Renal pelvis (tissue), 12 donors: ENCODE measurements at places on chromosomes 5 and 9. TPM values are rescaled to one million over a fixed set of nuclear protein-coding genes. Genes with fewer than 3 reads are reported as not detected.

DNA sequence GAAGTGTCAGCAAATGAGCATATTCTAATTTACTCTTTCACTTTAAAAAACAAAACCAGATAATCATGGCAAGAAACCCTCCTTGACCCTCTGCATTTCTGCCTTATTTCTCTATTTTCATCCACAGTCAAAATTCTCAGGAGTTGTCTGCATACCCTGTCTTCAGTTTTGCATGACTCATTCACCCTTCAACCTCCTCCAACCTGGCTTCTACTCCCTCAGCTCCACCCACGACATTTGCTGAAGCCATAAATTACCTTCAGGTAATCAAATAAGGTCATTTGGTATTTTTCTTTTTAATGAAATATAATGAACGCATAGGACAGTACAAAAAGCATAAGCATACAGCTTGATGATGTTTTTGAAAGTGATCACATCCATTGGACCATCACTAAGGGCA lies 27.8 kb upstream of the SH3GL2 start:
- DNase-seq, result no peak

GRCh38 chr5:59917121-59917520 lies 23.6 kb upstream of the PDE4D start:
- no peak for DNase-seq

Gene GZMA
- polyA plus RNA-seq, result 0.96 TPM

DNA sequence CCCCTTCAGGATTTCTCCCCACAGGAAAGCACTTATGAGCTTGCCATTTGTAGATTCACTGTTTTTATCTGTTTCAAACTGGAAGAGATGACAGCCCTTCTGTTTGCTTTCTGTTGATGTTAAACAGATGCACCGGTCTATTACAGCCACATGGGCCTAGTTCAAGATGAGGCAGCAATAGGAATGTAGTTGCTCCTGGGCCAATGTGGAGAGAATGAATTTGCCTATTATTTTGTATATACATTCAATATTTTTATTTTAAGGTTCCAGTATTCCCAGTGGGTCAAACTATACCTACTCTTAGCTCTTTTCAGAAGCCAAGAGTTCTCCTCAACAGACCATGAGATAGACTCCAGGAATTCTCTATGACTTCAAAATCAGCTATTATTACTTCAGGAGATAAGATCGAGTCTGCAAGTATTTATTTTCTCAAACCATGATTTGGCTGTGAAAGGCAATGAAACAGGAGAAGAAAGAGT lies 461.6 kb downstream of the RASEF start:
- no peak for DNase-seq

- DNase-seq, result no peak
Measured at GRCh38 chr5:170108266-170108785, 2.6 kb downstream of the FOXI1 start.

- DNase-seq, result no peak
Measured at GRCh38 chr9:93955111-93955980, at the start of gene BARX1. TSS of gene BARX1 (minus strand) at chr9:93955355. CDS start at chr9:93955146, 209 bp downstream.

- DNase-seq, result no peak
Measured at GRCh38 chr9:95090871-95091577, 226.5 kb downstream of the FANCC start.

Gene CREBRF
- polyA plus RNA-seq, result 25.4 TPM

Gene MEGF9
- polyA plus RNA-seq, result 17.9 TPM

Gene PALM2AKAP2
- polyA plus RNA-seq, result 11.3 TPM

Gene CDHR2
- 26.0 TPM for polyA plus RNA-seq

GRCh38 chr9:83754383-83754977 lies 46.7 kb upstream of the UBQLN1 start:
- DNase-seq, result no peak

- DNase-seq, result no peak
Measured at GRCh38 chr9:95592931-95593330, 76.2 kb upstream of the PTCH1 start.

Gene GLDC
- 19.8 TPM for polyA plus RNA-seq

DNA sequence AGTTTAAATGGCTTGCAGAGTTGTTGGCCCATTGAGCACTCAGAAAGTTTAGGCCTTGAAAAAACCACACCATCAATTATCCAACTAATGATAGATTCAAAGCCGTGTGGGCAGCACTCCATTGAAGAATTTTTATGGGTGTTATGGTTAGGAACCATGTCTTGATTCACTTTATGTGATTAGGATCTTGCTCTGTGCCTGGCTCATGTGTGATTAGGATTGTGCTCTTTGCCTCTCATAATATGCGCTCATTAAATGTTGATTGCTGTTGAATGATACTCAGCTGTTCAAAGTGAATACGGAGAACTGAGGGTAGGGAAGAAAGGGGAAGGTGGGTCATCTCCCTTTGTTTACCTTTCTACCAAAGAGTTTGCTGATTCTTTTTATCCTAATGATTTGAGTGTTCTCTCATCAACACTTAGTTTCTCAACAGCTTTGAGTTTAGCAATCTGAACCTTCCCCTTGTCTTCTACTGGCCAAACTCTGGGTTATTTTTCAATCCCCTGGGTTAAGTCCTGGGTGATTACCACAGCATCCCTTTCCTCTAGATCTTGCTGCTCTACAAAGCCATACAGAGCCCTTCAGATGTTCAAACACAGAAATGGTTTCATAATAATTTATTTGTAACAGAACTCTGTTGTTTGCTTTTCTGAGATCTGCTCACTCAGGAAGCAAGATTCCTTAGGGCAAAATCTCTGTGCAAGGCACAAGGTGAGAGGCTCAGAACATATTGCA lies 668.8 kb upstream of the RGMB start:
- DNase-seq, result no peak

DNA sequence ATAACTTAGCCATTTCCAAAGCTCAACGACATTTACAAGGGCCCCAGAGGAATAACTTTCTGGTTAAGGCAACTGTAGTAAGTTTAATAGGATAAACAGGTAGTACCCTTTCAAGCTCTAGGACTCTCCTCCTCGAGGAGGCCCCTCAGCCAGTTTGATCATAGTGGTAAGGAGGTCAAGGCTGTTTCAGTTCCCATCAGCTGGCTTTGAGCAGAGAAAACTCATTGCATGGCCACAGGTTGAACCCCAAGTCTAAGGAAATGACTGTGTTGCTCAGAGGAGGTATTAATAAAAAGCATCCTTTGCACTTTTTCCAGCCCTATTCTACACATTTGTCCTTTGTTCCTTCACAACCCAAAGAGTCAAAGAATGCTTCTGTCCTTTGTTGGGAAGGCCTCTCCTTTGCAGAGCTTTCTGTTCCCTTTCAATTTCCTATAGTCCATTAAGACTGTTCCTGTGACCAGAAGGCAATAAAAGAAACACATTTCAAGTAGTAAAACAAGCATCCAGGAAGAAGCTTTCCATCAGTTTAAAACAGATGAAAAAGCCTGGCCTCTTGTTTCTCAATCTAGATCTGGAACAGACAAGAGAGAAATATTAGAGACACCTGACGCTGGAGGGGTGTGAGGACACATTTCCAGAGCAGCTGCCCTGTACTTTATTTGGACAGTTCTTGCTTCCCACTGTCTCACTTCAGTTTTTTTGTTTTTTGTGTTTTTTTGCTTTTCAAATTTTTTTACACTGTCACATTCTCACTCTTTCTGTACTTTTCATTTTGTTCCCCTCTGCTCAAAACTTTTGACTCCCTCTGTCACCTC lies 54.1 kb downstream of the PRRC1 start:
- no peak for DNase-seq

GRCh38 chr9:36162211-36162738 lies 6.9 kb upstream of the CCIN start:
- DNase-seq, result no peak

DNA sequence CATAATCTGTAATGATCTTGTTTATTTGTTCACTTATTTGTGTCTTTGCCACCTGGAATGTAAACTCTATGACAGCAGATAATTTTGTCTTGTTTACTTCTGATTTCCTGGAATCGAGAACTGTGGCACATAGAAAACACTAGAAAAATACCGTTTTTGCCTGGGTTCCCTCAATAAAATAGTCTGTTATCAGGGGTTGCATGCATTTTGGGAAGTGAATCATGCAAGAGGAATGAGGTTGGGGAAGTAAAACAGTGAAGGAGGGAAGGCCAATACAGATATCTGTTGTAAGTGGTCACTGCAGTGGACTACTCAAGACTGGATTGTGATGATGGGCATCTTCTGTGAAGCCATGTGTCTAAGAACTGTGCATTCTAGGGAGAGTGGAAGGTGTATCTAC lies 45.2 kb upstream of the IL6ST start:
- DNase-seq, result no peak

DNA sequence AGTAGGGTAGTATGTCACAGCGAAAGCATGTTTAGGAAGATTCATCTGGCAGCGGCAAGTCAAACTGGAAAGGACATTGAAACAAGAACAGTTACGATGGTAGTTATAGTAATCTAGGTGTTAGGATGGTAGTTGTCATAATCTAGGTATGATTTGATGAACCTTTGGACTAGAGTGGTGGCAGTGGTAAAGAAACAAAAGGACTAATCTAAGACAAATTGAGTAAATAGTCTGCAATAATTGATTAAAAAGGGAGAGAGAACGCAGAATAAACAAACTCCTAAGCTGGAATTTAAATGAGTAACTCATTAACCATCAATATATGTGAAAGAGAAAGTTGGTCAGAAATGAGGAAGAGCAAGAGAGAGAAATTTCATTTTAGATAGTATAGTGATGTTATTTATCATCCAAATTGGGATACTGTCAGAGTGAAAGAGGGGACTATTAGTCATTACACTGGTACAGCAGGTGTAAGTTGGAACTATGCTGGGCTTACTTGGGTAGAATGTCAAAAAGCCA lies 56.8 kb downstream of the MTREX start:
- no peak for DNase-seq

GRCh38 chr5:176748967-176749935 lies 61.1 kb upstream of the UNC5A start:
- DNase-seq, result no peak

DNA sequence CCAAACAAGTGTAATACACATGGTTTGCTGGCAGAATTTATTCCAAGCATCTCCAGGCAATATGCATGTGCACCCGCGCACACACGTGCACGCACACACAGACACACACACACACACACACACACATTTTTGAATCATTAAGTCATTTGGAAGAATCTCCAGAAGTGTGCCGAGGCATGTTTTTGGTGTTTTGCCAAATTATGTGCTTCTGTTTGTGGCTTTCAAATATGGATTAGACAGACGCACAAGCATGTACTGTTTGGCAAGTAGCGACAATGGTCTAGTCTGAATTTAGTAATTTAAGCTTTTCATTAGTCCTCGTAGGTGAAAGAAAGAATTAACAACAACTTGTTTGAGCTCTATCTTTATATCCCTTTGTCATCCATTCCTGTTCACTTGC lies 36.7 kb downstream of the NFIB start:
- no peak for DNase-seq

- DNase-seq, result no peak
Measured at GRCh38 chr9:16555802-16556201, 314.7 kb downstream of the BNC2 start.

DNA sequence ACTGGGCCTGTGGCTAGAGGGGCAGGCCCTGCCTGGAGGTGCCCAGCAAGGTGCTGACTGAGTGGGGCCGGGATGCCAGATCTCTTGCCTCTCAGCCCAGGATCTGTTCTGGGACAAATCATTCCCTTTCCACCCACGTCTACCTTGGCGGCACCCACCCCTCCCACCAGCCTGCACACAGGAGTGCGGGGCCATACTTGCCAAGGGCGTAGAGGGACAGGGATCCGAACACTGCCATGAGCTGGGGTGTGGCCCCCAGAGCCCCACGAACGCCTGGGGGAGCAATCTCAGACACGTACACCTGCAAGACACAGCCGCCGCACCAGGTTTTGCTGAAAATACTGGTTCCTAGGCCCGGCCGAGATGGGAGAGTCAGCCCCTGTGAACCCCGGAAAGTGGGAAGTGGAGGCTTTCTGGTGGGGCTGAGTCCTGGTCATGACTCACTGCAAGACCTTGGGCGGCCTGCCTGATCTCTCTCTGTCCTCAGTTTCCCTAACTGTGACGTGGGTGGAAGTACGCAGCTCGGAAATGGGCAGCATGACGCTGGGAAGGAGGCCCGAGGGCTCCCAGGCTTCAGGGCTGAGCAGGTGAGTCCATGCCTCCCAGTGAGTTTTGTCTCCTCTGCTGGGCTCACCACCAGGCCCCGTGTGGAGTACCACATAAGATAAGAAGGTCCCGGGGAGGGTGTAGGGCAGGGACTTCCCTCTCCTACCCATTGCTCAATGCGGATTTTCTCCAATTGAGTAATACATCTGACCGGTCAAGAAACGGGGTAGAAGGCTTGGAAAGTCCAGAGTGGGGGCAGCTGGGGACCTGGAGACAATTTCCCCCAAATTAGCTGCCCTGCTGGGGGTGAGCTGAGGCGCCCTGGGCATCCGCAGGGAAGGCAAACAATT lies 2.6 kb downstream of the SLC2A6 start:
- DNase-seq, result no peak

DNA sequence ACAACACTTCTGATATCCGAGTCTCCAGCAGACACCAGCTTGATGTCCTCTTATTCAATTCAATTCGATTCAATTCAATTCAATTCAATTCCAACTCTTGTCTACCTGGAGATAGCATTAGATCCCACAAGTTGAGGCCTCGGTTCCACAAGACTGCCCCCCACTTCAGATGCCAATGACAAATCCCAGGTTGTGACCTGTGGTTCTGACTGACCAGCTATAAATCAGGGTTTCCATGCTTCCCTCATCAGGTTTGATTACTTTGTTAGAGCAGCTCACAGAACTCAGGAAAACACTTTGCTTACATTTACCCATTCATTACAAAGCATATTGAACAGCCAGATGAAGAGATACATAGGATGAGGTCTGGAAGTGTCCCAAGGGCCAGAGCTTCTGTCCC lies 82.6 kb downstream of the ALDH7A1 start:
- no peak for DNase-seq
